ENCODE measurements at places on chromosomes 1 and 21.

DNA sequence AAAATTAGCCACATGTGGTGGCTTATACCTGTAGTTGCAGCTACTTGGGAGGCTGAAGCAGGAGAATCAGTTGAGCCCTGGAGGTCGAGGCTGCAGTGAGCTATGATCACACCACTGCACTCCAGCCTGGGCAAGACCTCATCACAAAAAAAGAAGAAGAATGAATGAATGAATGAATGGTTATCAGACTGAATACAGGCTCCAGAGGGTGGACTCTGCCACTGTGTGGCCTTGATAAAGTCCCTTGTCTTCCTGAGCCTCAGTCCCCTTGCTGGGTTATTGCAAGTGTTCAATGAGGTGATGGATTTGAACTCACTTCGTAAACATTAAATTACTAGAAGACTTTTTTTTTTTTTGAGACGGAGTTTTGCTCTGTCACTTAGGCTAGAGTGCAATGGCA is 24.7 kb downstream of the SHISAL2A start:
- no peak for DNase-seq

DNA sequence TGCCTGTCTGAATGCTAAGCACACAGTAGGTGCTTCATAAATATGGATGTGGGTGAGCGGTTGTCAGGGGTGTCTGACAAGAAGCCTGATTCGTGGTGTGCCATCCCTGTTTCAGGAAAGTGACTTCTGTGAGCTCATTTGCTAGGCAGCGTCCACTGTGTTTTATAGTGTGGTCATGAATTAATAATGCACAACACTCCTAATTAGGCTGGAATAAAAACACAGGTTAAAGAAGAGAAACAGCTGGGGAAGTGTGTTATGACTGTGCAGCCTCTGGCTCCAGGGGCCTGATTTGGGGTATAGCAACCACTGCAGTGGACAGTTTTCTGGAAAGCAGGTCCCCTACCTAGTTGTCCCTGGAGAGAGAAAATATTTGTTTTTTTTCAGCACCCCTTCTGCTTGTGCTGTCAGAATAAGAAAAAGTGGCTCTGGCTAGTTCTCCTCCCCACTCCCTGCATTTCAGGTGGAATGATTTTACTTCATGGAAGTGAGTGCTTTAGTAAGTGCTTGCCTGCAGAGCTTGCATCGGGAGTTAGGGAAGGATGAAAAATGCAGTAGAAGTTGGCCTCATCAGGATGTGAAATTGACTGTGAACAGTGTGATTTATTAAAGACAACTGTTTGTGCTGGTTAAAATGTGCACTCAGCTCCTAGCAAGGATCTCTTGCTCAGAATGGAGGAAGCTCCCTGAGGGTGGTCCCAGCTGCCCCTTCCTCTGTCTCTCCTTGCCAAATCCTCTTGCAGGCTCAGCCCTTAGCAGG is 333.8 kb downstream of the HHAT start:
- DNase-seq: peak; percentile 47

- DNase-seq: no peak
These were observed 424.1 kb downstream of the CAMTA1 start for GRCh38 chr1:7209336-7209735.

DNA sequence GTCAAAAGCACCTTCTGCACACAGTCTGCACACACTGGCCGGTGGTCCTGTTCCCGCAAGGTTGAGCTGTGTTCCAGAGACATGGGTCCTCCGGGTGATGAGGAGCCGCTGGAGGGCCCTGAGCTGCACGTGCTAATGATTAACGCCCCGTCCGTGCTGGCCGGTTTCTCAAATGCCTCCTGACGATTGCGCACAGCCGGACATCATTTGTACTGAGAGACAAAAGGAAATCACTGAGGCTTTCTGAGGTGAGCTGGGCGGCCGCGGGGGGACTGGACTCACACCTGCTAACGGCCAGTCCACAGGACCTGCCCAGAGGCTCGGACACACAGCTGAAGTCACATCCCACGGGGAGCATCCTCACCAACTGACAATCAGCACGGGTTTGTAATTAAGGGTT is 29.2 kb downstream of the POFUT2 start:
- no peak for DNase-seq

- no peak for DNase-seq
These were observed 287.1 kb upstream of the AJAP1 start for GRCh38 chr1:4367230-4367777.

DNA sequence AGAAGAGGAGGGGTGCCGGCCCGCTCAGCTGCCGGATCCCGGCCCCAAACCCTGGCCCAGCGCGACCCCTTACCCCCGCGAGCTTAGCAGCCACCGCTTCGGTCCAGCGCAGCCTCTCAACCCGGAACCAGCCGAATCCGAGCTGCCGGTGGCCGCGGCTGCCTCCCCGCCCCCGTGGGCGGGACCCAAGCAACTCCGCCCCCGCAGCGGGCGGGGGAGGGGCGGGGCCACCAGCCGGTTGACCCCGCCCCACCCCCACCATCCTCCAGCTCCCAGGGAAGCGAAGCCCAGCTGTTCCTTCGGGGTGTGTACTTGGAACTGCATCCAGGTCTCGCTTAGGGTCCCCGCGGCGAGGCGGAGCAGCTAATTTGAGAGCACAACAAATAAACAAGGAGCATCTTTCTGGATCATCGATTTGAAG is at the start of gene TRIM62:
Gene TRIM62, minus strand, starts transcription at position 123 of the 421 bp plus-strand sequence. CDS start 611 bp downstream, outside the sequence.
- DNase-seq: peak; percentile 97

DNA sequence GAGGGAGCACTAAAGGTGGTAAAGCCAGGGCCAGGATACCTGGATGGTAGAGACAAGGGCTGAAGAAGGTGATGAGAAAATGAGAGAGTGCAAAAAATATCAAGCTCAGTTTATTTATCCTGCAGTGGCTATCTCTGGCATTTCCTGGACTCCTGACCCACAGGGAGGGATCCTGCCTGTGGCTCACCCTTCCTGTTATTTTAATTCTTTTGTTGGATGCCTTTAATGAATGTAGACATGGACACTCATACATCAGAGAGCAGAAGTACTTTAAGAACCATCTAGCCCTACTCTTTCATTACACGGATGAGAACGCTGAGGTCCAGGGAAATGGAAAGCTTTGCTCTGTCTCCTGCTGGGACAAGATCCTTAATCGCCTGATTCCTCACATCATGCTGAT is 20.6 kb downstream of the JUN start:
- no peak for DNase-seq

DNA sequence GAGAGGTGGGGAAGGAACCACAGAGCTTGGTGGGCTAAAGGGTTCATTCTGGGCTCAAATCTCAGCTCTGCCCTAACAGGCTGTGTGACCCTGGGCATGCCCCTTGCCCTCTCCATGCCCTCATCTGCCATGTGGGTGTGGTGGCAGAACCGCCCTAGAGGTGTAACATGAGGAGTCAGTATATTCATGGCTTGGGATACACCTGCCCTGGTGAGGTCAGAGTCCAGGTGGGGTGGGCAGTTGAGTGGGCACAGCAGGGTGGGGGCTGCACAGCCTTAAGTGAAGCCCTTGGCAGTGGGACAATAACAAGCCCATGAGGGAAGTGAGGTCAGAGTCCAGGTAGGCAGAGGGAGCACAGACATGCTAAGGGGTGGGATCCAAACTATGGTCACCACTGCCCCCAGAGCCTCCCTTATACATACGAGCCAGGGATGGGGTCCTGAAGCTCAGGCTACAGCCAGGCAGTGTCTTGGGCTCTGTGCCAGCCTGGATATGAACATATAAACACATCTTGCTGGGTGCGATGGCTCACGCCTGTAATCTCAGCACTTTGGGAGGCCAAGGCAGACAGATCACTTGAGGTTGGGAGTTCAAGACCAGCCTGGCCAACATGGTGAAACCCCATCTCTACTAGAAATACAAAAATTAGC is 59.0 kb upstream of the EFHD2 start:
- DNase-seq: no peak

GRCh38 chr1:77283701-77284425 is 2.0 kb downstream of the AK5 start:
- DNase-seq: no peak

GRCh38 chr1:109391626-109392025 is 6.1 kb downstream of the SORT1 start:
- no peak for DNase-seq

DNA sequence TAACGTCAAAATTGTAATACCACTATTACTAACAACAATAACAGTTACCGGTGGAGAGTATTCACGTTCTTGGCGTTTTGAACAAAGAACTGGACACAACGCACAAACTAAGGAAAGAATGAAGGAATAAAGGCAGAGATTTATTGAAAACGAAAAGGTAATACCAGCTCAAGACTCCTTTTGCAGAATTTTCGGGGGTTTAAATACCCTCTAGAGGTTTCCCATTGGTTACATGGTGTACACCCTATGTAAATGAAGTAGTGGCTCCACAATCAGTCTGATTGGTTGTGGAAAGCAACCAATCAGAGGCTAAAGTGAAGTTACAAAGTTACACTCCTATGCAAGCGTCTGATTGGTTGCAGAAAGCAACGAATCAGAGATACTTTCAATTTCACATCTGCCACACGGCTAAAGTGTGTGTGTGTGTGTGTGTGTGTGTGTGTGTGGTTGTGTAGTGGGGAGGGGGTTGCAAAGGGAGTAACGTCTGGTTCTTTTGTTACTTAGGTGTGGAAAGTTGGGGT is 1.1 kb upstream of the GTF2B start:
- peak; percentile 66 for DNase-seq

DNA sequence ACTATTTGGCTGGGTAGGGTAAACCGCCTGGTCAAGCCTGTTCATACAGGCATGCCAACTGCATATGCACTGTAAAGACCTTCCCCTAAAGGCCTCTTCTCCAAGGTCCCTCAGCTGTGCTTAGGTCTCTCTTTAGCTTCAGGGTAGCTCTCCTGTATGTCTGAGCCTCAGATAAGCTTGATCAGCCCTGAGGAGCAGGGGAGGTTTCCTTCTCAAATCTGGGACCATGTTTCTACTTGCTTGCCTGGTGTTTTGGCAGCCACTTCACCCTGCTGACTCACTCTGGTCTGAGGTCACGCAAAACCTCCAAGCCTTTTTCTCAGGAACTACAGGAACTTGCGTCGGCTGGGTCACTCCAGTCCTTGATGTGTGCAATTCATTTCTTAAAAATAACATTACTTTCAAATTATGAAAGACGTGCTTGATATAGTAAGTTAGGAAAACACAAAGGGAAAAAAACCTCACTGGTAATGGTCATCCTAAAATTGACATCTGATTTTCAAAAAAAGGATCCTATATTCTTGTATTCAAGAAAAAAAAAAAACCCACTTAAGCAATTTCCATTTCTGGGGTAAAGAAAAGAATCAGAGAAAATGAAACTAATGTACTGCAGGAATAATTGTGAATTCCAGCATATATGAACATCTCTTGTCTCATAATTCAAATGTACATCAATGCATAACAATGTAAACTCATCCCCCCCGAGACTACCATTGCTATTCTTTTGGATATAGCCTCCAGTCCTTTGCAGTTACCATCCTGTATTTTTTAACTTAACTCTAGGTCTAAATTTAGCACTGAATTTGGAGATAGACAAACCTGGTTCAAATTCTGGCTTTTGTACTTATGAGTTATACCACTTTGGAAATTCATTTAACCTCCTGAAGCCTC is 24.8 kb upstream of the RNF19B start:
- DNase-seq: peak; percentile 80

GRCh38 chr1:44619261-44619900 is 54.9 kb downstream of the TMEM53 start:
- DNase-seq: no peak

- no peak for DNase-seq
These were observed 162.1 kb downstream of the PTPRU start for GRCh38 chr1:29398431-29398830.
